ENCODE measurements at places on chromosomes 1 and 21.

DNA sequence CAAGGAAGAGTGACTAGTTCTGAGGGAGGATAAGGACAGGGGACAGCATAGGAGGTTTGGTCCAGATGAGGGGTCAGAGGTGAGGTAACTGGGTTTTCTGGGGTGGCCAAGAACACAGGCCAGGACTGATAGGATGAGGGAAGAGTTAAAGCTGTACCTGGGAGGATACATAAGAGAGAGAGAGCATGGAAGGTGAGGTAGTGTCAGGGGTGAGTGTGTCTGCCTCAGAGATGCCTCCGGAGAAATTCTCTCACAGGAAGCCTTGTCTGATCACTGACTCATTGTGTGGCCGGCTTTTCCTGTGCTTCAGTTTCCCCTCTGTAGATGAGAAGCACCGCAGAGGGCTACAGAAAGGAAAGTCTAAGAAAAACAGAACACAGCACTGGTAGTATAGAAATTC is 40.2 kb downstream of the FASLG start:
- DNase-seq, result no peak

- no peak for DNase-seq
These were observed 42.6 kb downstream of the F13B start for GRCh38 chr1:197024460-197024859.

DNA sequence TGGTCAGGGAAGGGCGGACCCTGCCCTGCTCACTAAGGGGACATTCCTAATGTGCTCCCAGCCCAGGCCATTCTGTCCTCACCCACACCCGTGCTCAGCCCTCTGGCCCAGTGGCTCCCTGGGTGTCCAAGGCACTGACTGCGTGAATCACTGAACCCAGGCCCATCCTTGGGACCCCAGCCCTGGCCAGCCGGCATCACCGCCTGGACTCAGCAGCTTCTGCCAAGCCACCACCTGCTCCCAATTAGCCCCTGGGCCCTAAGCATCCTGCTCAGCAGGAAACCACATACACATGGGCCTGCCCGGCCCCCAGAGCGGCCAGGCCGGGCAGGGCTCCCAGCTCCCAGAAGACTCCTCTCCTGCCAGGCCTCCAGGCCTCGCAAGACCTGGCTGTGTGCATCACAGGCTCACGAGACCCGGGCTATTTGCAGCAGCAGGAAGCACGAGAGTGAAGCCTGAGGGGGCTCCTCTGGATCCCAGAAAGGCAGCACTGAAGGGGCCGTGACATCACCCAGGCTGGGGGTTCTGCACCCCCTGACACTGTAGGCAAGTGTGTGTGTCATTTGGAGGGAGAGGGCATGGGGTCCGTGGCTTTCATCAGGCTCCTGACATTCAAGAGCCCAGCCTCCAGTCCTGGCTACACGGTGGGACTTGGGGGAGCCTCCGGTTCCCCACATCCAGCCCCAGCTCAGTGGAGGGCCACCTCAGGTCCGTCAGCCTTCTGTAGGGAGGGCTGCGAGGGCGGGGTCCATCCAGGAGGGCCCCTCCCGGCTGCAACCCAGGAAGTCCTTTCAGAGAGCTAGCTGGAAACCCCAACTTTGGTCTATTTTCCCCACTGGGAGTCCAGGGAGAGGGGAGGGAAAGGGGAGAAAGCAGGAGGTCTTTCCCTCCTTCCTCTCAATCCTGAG is 1.6 kb downstream of the MFAP2 start:
- DNase-seq, result no peak

DNA sequence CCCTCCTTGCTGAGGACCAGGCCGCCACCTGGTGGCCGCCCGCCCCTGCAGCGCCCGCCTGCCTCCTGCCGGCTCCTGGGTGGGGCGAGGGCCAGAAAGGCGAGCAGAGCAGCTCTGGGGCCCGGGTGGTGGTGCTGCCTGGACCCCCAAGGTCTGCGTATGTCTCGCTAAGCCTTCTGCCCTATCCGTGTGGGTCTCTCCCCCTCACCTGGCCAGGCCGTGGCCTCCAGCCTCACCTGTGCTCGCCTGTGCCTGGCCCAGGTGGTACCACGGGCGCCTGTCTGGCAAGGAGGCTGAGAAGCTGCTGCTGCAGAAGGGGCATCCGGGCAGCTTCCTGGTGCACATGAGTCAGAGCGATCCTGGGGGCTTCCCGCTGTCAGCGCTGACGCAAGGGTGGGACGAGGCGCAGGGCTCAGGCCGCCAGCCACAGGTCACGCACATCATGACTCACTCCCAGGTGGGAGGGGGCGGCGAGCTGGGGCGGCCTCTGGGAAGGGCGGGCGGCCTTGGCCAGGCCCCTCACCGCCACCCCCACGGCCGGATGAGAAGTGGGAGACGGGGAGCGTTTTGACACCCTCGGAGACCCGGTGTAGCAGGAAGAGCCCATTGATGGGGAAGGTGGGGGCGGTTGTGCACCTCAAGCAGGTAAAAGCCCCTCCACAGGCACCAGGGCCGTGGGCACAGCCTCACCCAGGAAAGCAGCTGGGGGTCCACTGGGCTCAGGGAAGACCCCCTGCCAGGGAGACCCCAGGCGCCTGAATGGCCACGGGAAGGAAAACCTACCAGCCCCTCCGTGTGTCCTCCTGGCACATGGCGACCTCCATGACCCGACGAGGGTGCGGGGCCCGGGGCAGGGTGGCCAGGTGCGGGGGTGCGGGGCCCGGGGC is 9.9 kb downstream of the RNF223 start:
- DNase-seq, result no peak

DNA sequence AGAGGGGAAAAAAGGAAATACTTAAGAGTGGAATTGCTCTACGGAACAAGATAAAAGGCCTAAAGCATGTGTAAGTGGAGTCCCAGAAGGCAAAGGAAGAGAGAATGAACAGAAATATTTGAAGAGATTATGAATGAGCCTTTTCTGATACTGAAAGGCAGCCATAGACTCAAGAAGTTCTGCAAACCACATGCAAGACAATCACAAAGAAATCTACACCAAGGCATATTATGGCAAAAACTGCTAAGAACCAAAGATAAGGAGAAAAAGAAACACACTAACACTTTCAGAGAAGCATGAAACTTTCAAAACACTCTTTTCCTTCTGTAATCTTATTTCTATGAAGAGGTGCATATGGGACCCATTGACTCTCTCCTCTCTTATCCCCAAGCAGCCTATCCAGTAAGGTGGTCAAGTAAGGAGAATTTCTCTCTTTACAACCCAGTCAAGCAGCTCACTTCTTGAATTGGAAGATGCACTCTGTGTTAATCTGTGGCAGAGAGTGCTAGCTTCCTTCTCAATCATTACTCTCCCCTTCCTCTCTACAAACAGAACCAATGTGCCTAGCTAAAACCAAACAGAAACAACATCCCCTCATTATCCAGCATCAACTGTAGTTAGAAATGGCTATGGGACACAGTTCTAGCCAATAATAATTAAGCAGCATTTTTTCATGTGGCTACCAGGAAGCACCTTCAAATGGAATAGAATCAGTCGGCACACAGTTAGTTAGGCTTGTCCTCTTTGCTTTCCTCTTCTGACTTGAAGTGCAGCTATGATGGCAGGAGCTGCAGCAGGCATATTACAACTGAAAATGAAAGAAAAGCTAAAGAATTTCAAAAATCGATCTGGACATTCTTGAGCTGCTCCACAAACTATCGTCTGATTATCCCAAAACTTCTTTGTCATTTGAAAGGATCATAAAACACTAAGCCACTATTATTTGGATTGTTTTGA is 25.9 kb downstream of the KRTAP19-8 start:
- no peak for DNase-seq

DNA sequence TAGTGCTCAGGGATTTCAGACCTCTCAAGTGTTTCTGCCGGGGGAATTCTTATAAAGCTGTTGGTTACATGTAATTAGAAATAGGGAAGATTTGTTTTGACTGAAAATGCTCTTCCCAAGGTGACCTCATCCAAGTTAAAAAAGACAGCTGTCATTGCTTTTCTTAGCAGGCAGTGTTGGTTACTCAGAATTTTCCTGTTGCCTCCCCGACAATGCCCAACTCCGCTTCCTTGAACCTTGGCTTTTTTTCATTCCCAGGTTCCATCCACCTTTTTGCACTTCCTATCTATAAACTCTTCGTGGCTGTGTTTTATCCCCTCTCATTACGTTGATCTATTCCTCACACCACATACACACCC is 825 bp upstream of the DPH5 start:
- DNase-seq, result no peak

- no peak for DNase-seq
These were observed 170.6 kb downstream of the RUNX1 start for GRCh38 chr21:34878501-34878900.

- DNase-seq, result no peak
These were observed 662.6 kb downstream of the MATN1 start for GRCh38 chr1:30060738-30061137.
